Kidney capillary endothelial cell (primary cell): ENCODE measurements at places on chromosomes 11 and 22.
A peak's percentile ranks its signal among the peaks of the same experiment; 100 is the strongest.

- DNase-seq = peak; percentile 26
These were observed 3.9 kb upstream of the NUP50 start for GRCh38 chr22:45159652-45160462.

DNA sequence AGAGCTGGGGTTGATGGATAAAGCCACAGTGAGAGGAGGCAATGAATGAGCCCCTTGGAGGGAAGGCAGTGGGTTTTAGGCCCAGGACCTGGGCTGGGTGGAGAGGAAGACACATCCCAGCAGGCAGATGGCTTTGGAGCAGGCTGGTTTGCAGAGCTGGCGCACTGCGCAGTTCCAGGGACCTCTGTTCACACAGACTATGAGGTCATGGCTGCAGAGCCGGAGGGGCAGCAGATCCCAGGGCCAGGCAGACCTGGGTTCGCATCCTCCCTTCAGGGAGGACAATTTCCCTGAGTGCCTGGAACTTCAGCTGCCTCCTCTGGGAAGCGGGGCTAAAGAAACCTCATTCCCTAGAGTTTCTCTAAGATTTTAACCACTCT is 28.2 kb upstream of the DGKZ start:
- DNase-seq = no peak

DNA sequence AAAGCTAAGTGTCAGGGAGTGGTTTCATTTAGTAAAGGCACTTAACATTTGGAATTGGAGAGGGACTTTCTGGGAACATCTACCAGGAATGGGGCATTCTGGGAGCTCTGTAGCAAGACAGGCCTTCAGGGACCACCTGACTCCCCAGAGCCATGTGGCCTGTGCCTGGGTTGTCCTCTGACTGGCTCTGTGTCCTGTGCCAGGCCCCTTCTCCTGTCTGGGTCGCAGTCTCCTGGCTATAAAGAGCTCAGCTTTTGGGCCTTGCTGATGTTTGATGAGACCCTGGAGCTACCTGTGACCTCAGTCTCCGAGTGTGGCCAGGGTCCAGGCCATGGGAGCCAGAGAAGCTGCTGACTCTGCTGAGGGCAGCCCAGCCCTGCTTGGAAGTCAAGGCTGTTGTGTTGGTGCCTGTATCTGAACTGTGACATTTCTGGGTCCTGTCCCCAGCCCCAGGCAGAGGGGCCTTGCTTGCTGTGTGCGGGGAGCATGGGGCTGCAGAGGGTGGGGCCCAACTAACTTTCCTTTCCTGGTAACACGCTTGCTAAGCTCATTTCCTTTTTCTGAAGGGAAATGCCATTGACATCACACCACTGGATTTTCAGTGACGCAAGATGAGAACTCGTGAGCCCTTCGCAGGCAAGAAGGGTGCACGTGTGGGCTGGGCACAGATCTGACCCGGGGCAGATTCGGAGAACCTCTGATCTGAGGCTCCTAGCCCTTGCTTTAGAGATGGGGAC is 41.3 kb downstream of the LRRC32 start:
- peak; percentile 90 for DNase-seq

DNA sequence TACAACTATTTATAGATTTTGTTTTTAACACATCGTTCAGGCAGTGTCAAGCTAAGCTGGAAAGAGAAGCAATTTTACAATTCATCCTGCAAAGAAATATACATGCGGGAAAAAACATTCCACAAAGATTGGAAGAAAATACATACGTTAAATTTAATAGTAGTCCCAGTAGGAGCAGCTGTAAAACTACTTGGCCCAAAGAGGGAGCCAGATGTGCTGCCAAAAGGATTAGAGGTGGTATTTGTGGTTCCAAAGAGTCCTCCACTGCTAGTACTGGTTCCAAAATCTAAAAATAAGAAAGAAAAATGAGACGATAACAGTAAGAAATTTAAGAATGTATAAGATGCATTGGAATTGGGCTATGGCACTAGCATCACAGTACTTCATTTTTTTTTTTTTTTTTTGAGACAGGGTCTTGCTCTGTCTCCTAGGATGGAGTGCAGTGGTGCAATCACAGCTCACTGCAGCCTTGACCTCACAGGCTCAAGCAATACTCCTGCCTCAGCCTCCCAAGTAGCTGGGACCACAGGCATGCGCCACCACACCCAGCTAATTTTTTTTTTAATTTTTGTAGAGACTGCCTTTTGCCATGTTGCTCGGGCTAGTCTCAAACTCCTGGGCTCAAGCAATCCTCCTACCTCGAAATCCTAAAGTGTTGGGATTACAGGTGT is 21.5 kb downstream of the NUP98 start:
- DNase-seq = no peak

- no peak for DNase-seq
These were observed 3.5 kb downstream of the CBX7 start for GRCh38 chr22:39148727-39149535.

DNA sequence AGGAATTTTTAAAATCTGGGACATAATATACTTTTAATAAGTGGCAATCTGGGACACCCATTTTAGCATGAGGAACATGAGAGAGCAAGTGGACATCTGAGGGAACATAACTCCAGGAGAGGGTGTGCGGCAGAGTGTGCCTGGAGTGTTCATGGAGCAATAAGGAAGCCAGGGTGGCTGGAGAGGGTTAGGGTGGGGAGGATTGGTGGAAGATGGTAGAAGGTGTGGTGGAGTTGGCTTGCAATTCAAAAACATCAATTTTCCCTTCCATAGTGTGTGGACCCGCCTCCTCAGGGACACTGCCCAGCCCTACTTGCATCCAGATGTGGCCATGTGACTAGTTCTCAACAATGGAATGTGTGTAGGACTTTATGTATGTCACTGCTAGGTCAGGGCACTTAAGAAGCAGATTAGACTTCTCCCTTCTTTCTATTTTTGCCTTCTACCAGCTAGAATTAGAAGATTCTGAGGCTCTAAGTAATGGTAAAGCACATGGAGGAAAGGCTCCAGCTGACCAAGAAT is 4.4 kb upstream of the DENND5A start:
- no peak for DNase-seq

DNA sequence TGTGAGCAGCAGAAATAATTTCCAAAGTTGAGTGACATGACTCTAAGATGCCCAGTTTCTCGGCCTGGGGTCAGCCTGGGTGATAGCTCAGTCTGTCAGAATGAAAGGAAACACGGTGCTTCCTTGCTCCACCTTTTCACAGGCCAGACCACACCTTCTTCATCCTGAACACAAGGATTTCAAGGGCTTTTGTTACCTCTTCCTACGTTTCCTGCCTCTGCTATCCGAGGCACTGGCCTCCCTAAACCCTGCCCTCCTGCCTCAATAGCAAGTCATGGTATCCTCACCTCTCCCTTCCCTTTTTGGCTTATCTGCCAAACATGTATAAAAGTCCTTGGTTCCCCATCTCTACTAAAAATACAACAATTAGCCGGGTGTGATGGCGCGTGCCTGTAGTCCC is 1.7 kb upstream of the OR51E1 start:
- DNase-seq = no peak

DNA sequence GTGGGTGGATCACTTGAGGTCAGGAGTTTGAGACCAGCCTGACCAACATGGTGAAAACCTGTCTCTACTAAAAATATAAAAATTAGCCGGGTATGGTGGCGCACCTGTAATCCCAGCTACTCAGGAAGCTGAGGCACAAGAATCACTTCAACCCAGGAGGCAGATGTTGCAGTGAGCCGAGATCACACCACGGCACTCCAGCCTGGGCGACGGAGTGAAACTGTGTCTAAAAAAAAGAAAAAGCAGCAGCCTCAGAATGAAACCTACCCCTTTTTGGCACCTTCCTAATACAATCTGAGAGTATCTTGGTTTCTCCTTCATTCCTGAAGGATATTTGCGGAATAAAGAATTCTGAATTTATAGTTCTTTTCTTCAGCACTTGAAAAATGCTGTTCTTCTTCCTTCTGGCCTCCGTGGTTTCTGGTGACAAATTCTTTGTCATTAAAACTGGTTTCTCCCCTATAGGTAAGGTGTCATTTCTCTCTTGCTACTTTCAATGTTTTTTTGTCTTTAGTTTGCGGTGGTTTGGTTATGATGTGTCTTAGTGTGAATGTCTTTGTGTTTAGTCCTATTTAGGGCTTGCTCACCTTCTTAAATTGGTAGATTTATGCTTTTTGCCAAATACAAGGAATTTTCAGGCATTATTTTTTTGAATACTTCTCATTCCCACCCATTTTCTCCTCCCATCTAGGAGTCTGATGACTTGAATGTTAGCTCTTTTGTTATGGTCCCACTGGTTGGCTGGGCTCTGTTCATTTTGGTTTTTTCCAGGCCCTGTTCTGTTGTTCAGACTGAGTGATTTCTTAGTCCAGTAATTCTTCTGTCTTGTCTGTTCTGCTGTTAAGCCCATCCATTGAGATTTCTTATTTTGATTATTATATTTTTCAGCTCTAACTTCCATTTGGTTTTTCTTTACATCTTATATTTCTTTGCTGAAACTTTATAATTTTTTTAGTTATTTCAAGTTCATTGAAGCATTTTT is 15.4 kb downstream of the ASRGL1 start:
- no peak for DNase-seq

DNA sequence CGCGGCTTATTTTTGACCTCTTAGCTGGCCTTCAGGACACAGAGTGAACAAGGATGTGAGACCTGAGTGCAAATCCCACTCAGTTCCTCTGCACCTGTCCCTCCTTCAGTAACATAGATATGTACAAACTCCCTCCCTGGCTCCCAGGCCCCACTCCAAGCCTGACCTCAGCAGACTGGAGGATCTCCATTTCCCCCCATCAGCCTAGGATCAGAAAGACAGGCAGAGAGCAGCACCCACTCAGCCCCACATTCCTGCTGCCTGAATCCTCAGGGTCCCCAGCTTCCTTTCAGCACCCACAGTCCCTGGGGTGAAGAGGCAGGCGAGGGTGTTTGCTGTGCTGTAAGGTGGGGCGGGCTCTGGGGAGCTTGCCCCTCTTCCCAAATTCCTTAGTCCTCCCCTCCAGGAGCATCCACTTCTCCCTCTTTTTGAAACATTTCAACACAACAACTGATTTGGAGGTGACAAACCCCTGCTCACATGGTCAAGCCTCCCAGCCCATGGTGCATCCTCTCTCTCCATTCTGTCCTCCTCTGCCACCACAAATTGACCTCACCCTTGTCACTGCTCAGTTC is 151.1 kb downstream of the FEZ1 start:
- DNase-seq = no peak

DNA sequence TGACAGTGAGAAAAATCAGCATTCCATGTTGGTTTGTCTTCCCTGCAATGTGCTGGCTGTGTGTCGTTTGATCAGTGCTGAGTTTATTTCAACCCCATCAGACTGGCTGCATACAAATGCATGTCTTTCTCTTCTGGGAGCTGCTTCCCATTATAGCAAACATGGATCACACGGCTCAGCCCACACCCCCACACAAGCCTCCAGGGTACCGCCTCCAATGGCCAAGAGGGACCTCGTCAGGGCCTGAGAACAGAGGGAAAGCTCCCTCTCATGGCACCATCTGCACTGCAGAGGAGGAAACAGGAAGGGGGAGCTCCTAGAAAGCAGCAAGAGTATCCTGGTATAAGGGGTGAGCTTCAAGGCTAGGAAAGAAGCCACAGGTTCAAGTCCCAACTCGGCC is 214.2 kb downstream of the LARGE1 start:
- no peak for DNase-seq

- DNase-seq = no peak
These were observed 64.6 kb downstream of the RPL27A start for GRCh38 chr11:8747173-8747572.

DNA sequence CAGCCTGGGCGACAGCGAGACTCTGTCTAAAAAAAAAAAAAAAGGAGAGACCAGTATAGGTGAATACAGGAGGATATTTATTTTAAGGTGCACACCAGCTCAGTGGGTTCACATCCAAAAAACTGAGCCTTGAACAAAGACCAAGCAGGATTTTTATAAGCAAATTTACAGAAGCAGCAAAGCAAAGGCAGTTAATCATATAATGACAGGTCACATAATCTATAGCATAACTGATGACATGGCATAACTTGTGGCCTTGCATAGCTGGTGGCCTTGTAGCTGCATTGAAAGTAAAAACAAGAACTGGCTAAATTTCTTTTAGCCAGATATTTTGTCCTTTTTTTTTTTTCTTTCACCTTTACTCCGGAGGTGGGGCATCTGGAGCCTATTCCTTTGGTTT is 2.7 kb upstream of the PLAAT3 start:
- no peak for DNase-seq

DNA sequence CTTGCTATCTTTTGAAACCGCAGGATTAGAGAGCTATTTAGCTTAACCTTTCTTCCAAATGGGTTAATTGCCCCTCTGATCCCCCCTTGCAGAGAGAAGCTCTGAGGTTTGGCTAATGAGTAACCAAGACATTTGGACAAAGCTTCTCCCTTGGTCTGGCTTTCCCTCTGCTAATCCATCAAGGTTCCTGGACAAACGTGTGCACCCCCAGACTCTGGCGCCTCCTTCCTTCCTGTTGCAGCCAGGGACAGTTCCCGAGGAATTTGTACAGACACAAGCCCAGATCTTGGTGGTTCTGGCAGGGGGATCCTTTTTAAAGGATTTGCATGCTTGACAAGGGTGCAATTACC is 1.6 kb downstream of the KIAA1671 start:
- DNase-seq = no peak

DNA sequence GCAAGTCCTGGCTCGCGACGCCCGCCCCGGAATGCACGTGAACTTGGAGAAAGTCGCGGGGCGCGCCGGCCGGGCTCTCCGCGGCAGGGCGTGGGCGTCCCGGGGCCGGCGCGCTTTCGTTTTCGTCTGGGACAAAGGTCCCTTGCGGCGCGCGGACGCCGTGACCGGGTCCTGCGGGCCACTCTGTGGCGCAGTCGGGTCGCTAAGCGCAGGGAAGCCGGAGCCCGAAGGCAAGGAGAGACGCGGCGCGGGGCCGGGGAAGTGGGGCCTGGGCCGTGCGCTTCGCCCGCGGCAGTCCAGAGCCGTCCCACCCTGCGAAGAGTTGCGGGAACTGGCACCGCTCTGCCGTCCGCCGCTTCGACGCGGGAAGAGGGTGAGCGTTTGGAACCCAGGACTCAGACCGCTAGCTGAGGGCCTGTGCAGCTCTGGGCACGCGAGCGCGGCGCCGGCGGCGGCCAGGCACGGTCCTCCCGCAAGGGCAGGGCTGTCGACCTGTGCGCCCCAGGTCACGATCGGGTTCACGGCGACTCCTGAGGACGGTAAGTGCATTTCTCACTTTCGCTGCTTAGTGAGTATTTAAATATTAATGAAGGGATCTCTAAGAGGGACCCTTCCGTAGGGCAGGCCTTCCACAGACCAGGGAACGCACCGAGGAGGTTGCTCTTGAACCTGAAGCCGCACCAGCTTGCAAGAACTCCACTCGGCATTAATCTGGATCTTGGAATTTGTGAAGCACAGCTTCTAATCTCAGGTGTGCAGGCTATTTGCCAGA is 78.0 kb upstream of the PPARA start:
- DNase-seq = peak; percentile 40

DNA sequence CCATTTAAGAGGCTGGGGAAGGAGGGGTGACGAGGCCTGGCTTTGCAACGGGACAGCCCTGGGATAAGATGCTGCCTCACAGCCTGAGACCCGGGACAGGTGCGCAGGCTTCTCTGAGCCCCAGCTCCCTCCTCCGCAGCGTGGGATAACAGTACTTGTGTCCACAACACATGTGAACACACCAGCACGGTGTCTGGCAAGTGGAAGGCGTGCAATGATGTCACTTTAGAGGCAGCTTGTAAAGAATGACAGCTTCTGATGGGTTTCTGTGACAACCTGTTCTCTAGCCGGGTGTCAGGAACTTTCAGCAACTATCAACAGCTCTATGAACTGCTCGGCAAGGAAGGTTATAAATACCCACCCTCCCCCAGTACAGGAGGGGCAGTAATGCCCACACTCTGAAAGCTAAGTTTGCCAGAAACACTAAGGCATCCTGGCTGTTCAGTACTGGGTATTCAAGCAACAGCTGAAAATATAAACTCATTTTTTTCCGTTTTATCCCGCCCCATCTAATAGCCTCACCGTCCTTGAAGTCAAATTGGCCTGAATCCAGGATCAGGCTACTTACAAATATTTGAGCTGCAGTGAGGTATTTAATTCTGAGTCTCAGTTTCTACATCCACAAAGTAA is 59.7 kb downstream of the MYH9 start:
- no peak for DNase-seq
